ENCODE measurements at places on chromosomes 7 and 10.
A peak's percentile ranks its signal among the peaks of the same experiment; 100 is the strongest.

DNA sequence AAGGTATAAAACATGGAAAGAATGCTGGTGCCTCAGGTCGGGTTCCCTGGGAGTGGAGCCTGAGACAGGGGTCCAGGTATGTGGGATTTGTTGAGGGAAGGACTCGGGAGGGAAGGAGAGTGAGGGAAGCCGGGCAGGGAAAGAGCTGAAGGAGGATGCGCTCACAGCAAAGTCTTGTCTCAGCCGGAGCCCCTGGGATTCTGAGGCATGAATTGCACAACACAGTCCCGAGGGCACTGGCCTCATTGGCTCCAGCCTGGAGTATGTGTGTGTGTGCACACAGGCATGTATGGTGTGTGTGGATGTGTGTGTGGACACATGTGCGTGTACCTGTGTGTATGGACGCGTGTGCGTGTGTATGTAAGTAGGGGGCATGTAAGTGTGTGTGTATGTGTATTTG, 87.4 kb downstream of the WDFY4 start:
- no peak for DNase-seq

DNA sequence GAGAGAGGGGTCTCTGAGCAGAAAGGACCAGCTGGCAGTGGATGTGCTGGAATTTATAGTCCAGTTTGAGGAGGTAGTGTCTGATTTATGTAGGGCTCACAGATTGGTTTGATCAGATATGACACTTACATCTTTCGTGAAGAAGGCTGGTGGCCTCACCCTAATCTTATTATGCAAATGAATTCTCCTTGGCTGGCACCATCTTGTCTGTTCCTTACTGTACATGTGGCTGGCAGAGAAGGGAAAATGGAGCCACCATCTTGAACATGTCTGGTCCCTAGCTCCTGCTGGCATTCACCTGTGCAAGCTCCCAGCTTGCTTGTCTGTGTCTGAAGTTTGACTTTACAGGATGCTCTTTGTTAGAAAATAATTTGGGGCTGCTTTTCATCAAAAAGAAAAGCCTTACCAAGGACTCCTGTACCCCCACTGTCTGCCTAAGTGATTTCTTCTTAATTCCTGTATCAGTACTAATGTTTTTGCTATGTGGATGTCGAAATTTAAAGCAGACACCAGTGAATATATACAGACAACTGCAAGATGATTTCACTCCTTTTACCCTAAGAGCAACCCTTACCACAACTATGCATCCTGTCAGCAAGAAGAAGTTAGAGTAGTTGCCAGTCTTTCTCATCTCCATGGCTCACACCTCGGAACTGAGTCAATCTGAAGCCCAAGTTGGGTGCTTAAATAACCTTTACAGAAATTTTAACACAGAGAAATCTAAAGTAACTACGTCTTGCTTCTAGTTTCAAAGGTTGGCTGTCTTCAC, 322.0 kb upstream of the SEMA3D start:
- no peak for DNase-seq

DNA sequence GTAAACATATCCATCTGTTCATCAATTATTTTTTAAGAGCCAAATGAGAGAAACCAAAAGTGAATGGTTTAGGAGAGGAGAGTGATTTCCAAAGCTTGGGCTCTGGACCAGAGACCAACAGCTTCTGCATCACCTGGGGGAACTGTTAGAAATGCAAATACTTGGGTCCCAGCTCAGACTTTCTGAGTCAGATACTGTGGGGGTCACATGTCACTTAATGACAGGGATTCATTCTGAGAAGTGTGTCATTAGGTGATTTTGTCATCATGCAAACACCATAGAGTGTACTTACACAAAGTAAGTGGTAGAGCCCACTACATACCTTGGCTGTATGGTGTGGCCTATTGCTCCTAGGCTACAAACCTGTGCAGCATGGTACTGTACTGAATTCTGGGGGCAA, 128.5 kb upstream of the PRR15 start:
- no peak for DNase-seq

- peak; percentile 70 for DNase-seq
These were observed 473 bp downstream of the ADCK2 start for GRCh38 chr7:140673063-140673773.

DNA sequence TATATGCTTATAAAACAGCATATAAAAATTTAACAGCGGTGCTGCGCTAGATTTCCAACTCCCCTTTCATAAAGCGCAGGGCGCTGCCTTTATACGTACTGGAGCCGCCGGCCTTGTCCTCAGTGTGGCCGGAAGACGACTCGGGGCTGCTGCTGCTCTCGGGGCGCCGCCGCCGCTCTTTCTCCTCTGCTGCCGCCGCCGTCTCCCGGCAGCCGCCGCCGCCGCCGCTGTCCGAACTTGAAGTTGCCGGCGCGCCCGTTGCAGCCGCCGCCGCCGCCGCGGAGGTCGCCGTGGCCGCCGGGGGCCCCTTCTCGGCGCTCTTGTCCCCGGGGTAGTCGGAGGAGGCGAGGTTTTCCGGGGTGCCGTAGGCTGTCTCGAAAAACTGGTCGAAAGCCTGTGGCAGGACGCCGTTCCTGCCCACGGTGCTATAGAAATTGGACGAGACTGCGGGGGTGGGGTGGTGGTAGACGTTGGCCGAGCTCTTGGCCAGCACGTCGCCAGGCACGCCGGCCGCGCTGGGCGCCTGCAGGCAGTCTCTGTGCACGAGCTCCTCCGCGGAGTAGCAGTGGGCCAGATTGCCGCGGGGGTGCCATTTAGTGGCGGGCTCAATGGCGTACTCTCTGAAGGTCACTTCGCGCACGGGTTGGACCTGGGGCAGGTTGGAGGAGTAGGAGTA, 557 bp downstream of the HOXA11 start:
- no peak for DNase-seq

DNA sequence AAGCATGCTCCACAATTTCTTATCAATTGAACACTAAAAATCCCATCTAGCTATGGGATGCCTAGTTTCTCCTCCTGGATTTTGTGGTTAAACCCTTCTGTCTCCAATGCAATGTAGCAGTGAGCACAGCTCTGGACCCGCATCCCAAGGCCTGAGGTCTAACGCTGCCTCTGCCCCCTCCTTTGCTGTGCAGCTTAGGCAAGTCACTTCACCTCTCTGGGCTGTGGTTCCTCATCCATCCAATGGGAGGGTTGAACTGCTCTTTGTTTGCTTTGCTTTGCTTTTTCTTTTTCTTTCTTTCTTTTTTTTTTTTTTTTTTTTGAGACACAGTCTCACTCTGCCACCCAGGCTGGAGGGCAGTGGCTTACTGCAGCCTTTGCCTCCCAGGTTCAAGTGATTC, 69.2 kb downstream of the PARP12 start:
- no peak for DNase-seq

- DNase-seq, result no peak
These were observed 601.3 kb upstream of the GHITM start for GRCh38 chr10:83538047-83538446.

- DNase-seq, result no peak
These were observed 292.9 kb upstream of the PITRM1 start for GRCh38 chr10:3465406-3465891.

- DNase-seq, result no peak
These were observed 45.4 kb upstream of the MBL2 start for GRCh38 chr10:52818019-52818418.

DNA sequence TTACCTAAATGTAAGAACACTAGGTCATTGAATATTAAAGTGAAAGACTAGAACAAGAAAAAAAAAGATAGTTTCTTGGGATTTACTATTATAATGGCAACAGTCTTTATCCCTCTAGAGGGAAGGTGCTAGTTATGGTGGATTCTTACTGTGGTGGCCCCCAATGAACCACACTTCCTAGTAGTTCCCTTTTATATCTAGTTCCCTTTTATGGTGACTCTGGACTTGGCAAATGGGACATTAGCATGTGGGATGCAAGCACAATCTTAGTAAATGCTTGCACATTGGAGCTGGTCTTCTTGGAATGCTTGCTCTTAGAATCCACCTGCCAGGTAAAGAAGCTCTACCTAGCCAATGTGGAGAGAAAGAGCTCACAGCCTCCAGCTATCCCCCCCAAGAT, 430.2 kb downstream of the LRMDA start:
- no peak for DNase-seq

DNA sequence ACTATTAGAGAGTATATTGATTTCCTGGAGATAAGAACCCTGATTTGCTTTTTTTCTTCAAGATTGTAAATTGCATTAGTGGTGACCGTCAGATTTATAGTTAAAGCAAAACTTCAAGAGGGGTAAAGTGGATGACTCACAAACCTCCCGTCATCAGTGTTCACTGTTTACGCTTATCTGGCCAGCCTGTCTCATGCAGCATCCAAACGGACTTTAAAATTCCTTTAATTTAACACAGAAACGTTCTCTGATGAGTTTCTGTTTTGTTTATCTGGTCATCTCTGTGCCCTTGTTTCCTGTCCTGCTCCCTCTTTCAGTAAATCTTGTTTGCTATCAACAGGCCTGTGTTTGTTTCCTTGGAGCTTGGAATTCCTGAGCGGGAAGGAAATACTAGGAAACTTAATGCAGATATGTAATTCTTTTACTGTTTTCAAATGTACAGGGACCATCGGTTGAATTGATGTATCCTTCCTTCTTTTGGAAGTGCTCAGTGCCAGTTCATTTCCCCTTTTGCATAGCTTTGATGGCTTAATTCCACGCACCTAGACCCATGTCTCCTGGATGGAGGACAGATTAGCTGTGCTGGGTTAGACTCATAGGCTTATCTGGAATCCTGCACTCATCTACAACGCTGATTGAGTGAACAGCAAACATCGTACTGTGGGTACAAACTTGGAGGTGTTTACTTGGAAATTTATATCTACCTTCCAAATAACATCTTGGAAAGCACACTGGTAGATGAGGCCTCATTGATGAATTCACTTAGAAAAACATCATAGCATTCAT, 21.3 kb downstream of the PTPRE start:
- DNase-seq, result no peak

- no peak for DNase-seq
These were observed 3.4 kb downstream of the BAG3 start for GRCh38 chr10:119654540-119654939.

- no peak for DNase-seq
These were observed 166.5 kb downstream of the TMEM26 start for GRCh38 chr10:61286686-61287085.

GRCh38 chr7:70376561-70377031, 755.3 kb upstream of the GALNT17 start:
- no peak for DNase-seq

GRCh38 chr10:103067484-103067883, 125.6 kb downstream of the NT5C2 start:
- DNase-seq, result no peak

- DNase-seq, result no peak
These were observed 926 bp upstream of the C7orf33 start for GRCh38 chr7:148589640-148590039.

DNA sequence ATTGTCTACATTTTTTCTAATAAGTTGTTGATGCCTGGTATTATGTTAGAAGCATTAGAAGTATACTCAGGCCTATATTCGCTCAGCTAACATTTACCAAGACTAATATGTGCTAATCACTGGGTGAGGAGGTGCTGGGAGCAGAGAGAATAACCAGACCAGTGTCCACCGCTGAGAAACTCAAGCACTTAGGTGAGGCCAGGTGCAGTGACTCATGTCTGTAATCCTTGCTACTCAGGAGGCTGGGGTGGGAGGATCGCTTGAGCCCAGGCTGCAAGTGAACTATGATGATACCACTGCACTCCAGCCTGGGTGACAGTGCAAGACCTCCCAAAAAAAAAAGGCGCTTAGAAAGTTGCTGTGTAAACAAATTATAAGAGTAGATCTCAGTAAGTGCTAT, 182.2 kb upstream of the AOAH start:
- DNase-seq, result no peak

DNA sequence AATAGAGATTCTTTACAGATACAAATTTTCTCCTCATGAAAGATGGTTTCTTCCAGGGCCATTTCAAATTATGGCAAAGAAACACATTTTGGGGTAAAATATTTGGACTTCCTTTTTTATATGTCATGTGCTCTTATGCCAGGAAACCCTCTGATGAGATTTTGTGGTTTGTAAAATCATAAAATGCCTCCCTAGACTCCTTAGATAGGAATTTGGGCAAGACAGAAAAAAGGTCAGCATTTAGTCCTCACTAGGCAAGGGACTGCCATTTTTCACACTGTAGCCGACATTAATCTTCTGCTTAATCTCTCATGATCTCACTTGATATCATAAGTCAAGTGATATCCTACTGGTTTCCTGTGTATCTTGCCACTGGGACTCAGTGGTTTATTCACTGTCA, 286.4 kb downstream of the ARHGAP12 start:
- DNase-seq, result no peak

DNA sequence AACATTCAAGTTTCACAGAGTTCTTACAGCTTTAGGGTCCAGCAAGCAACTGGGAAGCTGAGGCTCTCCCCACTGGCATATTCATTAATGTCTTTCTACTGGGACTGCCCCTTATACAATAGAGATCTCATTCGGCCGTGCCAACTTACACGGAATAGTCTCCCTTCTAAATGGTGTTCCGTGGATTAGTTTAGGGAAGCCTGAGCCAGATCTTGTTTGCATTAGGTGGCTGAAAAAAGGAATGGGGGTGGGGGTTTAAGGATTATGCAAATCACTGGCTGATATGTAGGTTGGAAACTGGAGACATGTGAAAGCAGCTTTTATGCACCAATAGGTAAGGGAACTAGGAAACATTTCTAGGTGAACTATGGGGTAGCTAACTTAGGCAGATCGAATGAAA, 218.3 kb downstream of the TRIL start:
- DNase-seq, result no peak

- DNase-seq, result no peak
These were observed 151.6 kb upstream of the VSTM2A start for GRCh38 chr7:54390565-54390964.

All from stimulated activated CD4-positive, alpha-beta T cell treated with anti-CD3 and anti-CD28 coated beads, Interleukin-4, amount 100 ng/mL, for 4 hours (primary cell).